ENCODE measurements at places on chromosomes 6 and 20. TPM values are rescaled to one million over a fixed set of nuclear protein-coding genes. Genes with fewer than 3 reads are reported as not detected.

Gene LY6G5C
- 1.7 TPM for total RNA-seq

Gene C6orf141
- total RNA-seq = not detected

Gene ZGPAT
- total RNA-seq = 26.2 TPM

Gene TGM3
- total RNA-seq = not detected

Gene SLC24A3
- total RNA-seq = not detected

Gene BCAS1
- not detected for total RNA-seq

GRCh38 chr20:59735917-59736316, 131.6 kb downstream of the PHACTR3 start:
- DNase-seq = no peak
- no peak overlapping the region for H3K27ac ChIP-seq
- H3K36me3 ChIP-seq = no peaks in the 10 kb centered on the region
- H3K4me3 ChIP-seq = no peak overlapping the region
- H3K27me3 ChIP-seq = no peaks in the 10 kb centered on the region
- H3K4me1 ChIP-seq = no peaks in the 10 kb centered on the region

GRCh38 chr20:48096957-48097890, 311.9 kb upstream of the SULF2 start:
- no peak overlapping the region for H3K4me3 ChIP-seq
- no peak overlapping the region for H3K27ac ChIP-seq
- H3K36me3 ChIP-seq = no peaks in the 10 kb centered on the region
- H3K4me1 ChIP-seq = no peaks in the 10 kb centered on the region

GRCh38 chr6:5191722-5192121, 69.0 kb downstream of the LYRM4 start:
- peaks cover 15% of the 10 kb centered on the region for H3K4me1 ChIP-seq
- H3K4me3 ChIP-seq = no peak overlapping the region
- no peaks in the 10 kb centered on the region for H3K36me3 ChIP-seq
- DNase-seq = no peak
- no peaks in the 10 kb centered on the region for H3K27me3 ChIP-seq
- no peak overlapping the region for H3K27ac ChIP-seq

- no peaks in the 10 kb centered on the region for H3K4me1 ChIP-seq
- peaks cover 5% of the 10 kb centered on the region for H3K27me3 ChIP-seq
- no peak overlapping the region for H3K27ac ChIP-seq
- no peaks in the 10 kb centered on the region for H3K36me3 ChIP-seq
- H3K4me3 ChIP-seq = no peak overlapping the region
Observed at GRCh38 chr6:148118244-148118643, 224.4 kb upstream of the SASH1 start.

GRCh38 chr6:57222743-57223077, 603 bp upstream of the RAB23 start:
- no peaks in the 10 kb centered on the region for H3K27me3 ChIP-seq
- DNase-seq = no peak
- H3K4me1 ChIP-seq = peaks cover 34% of the 10 kb centered on the region
- peak overlapping the region; percentile 92 for H3K4me3 ChIP-seq
- no peaks in the 10 kb centered on the region for H3K36me3 ChIP-seq
- H3K27ac ChIP-seq = peak overlapping the region; percentile 78

DNA sequence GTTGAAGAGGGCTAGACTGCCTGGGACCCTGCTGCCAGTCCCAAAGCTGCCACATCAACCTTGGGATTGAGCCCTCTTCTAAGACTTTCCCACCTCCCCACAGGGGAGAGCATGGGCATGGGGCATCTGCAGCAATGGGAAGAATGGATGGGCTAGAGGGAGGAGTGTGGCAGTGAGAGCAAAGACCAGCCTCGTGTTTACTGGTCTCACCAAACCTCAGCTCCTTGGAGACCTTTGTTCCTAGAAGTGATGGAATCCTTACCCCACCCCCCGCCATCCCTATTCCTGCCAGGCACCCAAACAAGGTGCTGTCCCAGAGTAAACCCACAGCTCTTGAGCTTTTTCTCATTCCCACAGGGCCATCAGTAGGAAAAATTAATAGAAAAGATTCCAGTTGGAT, 20.0 kb upstream of the ARMC12 start:
- H3K36me3 ChIP-seq = no peaks in the 10 kb centered on the region
- DNase-seq = no peak
- no peaks in the 10 kb centered on the region for H3K4me1 ChIP-seq
- no peaks in the 10 kb centered on the region for H3K27me3 ChIP-seq

GRCh38 chr6:46350714-46351113, 140.5 kb downstream of the RCAN2 start:
- no peaks in the 10 kb centered on the region for H3K36me3 ChIP-seq
- no peak for DNase-seq
- no peak overlapping the region for H3K27ac ChIP-seq
- H3K27me3 ChIP-seq = no peaks in the 10 kb centered on the region
- no peaks in the 10 kb centered on the region for H3K4me1 ChIP-seq

DNA sequence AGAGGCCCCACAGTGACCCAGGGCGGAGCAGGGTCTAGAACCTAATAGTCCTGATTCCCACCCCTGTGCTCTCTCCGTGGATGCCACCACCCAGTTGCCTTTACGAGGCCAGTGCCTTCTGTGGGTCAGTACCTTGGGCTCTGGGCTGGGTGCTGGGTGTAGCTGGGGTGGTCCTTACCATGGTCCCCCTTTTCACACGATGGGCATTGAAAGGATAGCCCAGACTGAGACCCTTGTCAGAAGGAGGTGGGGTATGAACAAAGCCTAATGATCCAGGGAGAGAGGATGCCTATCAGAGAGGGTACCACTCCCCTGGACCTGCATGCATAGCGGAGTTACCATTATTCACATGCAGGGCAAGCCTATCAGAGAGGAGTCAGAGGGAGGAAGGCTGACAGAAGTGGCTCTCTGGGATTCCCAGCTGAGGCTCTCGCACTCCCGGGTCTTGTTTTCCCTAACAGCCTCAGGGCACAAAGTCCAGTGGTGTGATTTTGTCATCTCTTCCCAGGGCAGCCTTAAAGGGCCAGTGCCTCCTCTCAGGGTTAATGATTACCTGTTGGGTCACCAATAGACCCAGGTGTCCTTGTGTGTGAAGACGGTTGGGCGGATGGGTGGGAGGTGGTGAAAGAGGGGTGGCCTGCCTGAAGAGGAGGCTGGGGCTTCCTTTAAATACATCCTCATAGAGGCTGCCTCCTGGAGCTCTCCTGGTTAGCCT, 36.2 kb downstream of the VEGFA start:
- no peaks in the 10 kb centered on the region for H3K4me1 ChIP-seq
- H3K4me3 ChIP-seq = no peak overlapping the region
- DNase-seq = peak; percentile 20
- no peaks in the 10 kb centered on the region for H3K36me3 ChIP-seq

Measured in GM23248 (cell line).